ENCODE measurements at places on chromosomes 1 and 21. TPM values are rescaled to one million over a fixed set of nuclear protein-coding genes. Genes with fewer than 3 reads are reported as not detected.

The ZNF695 gene
- 19.6 TPM for total RNA-seq

The EXOSC10 gene
- total RNA-seq: 56.4 TPM

The CD1E gene
- not detected for total RNA-seq

The IL19 gene
- not detected for total RNA-seq

The LCE1C gene
- total RNA-seq: not detected

The ZFYVE9 gene
- 13.6 TPM for total RNA-seq

GRCh38 chr1:118075116-118075515 is 109.9 kb downstream of the SPAG17 start:
- DNase-seq: no peak

DNA sequence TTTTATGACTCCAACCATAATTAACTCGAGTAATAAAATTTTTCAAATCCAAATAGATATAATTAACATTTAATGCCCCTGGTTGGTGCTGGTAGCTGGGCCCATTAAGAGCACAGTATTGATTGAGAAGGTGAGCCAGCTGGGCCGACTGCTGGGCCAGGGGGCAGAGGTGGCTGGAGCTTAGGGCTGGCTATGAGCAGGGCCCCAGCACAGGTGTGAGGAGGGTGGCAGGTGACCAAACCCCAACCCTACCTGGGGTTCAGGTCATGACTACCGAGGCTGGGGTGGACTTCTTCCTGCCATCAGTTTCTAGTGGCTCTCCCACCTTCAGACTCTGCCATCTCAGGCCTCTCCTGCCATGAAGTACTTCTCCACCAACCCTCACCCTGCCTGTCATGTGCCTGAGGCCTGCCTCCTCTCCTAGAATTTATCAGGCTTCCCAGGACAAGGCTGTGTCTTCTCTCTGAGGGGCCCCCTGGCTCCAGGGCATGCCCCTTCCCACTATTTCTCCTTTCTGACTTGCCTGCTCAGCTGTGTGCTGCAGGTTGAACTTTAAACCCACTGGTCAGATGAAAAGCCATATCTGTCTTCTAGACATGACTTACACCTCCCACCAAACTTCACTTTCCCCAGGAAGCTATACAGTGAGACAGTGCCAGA is 85.6 kb downstream of the TMEM53 start:
- no peak for DNase-seq

GRCh38 chr1:70220015-70220414 is 1.2 kb upstream of the SRSF11 start:
- no peak for DNase-seq

- DNase-seq: no peak
These were observed 42.4 kb downstream of the ATP6V1G3 start for GRCh38 chr1:198498103-198498385.

DNA sequence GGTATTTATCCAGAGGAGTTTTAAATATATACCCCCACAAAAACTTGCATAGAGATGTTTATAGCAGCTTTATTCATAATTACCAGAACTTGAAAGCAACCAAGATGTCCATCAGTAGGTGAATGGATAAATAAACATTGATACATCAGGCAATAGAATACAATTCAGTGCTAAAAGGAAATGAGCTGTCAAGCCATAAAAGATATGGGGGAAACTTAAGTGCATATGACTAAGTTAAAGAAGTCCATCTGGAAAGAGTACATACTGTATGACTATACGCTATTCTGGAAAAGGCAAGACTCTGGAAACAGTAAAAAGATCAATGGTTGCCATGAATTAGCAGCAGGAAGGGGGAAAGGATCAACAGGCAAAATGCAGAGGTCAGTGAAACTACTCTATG is 366.7 kb downstream of the HHIPL2 start:
- DNase-seq: no peak

GRCh38 chr21:31050577-31051157 is 12.4 kb upstream of the KRTAP19-8 start:
- no peak for DNase-seq

DNA sequence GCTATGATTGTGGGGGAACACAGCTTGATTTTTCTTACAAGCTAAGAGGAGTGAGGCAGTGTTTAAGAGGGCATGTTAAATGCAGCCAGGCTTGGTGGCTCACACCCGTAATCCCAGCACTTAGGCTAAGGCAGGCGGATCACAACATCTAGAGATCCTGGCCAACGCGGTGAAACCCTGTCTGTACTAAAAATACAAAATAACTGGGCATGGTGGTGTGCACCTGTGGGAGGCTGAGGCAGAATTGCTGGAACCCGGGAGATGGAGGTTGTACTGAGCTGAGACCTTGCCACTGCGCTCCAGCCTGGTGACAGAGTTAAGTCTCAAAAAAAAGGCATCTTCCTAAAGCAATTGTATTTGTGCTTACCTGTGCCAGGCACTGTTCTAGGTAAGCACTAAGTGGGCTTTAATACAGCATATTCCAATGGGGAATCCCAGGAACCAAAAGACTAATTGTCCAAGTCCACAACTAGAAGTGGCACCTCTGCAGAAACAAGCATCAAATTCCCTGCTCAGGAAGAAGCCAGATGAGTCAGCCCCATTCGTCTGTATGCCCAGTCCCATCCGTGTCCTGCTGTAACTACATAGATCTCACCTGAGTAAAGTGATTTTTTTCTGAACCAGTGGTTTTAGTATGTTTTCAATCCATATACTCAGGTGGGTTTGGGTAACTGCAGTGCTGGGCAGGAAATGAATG is 4.6 kb downstream of the RCC1 start:
- DNase-seq: no peak

GRCh38 chr1:201713086-201713810 is 115.7 kb upstream of the IPO9 start:
- peak; percentile 91 for DNase-seq

GRCh38 chr1:100746542-100746932 is 27.0 kb downstream of the VCAM1 start:
- DNase-seq: no peak

DNA sequence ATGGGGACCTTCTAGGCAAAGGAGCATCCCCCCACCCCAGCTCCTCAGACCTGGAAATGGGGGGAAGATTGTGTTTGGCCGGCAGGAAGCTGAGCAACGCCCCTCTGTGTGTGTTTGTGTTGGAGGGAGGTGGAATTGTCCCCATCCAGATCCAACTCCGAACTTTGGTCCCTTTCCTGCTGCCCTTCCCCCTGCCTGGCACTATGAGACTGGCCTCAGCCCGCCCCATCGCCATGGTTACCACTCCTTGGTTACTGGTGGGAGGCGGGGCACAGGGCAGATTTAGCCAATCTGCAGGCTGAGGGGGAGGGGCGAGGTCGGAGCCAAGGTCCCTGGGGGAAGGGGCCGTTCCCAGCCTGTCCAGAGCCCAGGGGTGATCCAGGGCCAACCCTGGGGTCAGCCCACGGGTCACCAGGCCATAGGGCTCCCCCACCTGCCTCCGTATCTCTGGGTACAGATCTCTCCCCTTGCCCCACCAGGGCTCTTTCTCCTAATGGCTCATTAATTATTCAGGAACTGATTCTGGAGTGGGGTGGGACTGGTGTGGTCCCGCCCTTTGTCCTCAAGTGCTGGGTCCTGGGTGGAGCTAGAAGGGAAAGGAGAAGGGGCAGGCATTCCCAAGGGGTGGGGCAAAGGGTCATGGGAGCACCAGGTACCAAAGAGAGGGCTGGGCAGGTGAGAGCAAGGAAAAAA is 15.2 kb downstream of the PTPRF start:
- DNase-seq: peak; percentile 77

DNA sequence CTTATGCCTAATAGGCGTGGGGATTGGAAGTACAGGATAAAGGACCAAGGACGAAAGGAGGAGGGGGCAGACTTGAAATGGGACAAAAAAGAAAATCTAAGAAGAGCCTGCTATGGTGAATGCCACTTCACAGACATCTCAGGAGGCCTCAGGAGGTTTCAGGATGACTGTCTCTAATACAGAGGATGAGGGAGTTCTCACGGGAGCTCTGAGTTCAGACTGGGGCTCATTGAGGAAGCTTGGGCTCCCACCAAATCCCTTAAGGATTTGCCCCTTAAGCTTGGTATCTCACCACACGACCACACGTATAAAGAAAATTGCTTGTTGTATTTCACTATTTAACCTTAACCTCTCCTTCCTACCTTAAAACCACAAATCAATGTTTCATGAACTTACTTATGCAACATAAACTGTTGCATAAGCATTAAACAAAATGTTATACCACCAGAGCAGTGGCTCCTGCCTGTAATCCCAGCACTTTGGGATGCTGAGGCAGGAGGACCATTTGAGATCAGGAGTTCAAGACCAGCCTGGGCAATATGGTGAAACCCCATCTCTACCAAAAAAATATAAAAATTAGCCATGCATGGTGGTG is 12.4 kb downstream of the SLC30A1 start:
- DNase-seq: no peak

DNA sequence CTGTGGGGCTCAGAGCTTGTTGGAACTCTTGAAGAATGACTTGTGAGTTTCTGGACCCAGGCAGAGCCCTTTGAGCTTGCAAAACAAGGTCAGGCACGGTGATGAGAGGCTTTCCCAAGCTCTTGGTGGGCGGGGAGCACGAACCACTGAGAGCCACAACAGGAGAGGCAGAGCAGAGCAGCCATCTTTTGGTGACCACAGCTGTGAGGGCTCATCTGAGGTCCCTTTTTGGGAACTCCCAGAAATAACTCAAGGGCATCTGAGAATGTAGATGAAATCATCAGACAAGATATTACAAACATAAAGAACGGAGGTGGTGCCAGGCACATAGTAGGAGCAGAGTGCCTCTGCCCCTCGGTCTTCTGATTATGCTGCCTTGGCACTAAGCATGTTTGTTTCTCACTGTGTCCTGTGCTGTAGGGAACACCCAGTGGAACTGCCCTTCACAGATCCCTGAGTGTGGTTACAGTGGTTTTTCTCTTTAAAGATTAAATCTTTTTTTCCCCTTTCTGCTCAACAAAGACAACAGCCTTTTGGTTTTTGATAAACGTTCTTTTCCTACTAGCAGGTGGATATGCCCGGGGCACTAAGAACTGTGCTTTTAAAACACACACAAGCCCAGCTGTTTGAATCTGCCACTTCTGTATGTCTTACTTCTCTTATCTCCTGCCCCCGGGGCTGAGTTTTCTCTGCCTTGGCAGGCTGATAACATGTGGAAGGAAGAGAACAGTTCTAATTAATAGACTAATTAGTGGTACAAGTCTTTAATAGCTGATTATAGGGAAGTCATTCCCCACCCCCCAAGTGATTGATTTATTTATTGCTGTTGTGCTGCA is 37.7 kb downstream of the CD34 start:
- DNase-seq: no peak

- DNase-seq: no peak
These were observed 2.2 kb downstream of the PHGDH start for GRCh38 chr1:119713749-119714456.

DNA sequence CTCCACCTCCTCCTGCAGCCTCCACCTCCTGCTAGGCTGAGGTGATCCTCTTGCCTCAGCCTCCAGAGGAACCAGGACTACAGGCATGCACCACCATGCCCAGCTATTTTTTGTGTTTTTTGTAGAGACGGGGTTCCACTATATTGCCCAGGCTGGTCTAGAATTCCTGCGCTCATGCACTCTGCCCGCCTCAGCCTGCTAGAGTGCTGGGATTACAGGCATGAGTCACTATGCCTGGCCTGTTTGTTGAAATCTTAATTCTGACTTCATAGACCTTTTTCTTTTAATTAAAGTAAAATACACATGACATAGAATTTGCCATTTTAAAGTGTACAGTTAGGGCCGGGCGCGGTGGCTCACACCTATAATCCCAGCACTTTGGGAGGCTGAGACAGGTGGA is 42.7 kb downstream of the FAAP20 start:
- DNase-seq: no peak

- no peak for DNase-seq
These were observed 121.6 kb downstream of the GLIS1 start for GRCh38 chr1:53617382-53617781.

DNA sequence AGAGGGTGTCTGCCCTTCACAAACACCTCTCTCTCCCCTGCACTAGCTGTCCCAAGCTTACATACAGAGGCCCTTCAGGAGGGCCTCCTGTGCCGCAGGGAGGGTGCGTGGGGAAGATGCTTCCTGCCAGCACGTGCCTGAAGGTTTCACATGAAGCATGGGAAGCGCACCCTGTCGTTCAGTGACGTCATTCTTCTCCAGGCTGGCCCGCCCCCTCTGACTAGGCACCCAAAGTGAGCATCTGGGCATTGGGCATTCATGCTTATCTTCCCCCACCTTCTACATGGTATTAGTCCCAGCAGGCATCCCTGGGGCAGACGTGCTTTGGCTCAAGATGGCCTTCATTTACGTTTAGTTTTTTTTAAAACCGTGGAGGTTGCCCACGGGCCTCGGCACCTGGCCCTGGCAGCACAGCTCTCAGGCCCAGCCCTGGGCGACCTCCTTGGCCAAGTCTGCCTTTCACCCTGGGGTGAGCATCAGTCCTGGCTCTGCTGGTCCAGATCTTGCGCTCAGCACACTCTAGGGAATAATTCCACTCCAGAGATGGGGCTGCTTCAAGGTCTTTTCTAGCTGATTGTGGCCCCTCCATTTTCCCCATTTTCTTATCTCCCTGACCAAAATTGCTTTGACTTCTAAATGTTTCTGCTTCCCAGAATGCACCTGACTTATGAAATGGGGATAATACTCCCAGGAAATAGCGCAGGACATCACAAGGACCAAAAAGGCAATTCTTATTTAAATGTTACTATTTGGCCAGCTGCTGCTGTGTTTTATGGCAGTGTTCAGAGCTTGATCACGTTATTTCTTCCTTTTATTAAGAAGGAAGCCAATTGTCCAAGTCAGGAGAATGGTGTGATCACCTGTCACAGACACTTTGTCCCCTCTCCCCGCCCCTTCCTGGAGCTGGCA is 6.1 kb downstream of the NPPA start:
- DNase-seq: no peak

GRCh38 chr1:186793582-186793927 is 35.2 kb upstream of the PLA2G4A start:
- DNase-seq: no peak

- DNase-seq: no peak
These were observed 254.2 kb downstream of the OLFM3 start for GRCh38 chr1:101742509-101742908.

GRCh38 chr1:174079796-174080195 is 57.6 kb upstream of the RC3H1 start:
- no peak for DNase-seq

DNA sequence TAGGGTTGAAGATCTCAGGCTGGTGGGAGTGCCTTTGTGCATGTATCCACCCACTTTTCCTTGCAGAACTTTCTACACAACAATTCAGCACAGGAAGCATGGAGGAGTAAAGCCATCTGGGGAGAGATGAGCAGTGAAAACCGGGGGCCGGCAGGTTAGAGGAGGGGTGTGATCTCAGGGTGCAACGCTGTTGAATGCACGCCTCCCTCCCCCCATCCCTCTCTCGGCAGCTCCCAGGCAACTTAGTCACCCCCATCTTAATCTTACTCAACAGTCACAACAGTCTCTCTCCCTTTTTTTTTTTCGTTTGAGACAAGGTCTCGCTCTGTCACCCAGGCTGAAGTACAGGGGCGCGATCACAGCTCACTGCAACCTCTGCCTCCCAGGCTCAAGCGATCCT is 16.6 kb upstream of the ABCG1 start:
- DNase-seq: no peak
